ENCODE measurements at places on chromosomes 6 and 20.

DNA sequence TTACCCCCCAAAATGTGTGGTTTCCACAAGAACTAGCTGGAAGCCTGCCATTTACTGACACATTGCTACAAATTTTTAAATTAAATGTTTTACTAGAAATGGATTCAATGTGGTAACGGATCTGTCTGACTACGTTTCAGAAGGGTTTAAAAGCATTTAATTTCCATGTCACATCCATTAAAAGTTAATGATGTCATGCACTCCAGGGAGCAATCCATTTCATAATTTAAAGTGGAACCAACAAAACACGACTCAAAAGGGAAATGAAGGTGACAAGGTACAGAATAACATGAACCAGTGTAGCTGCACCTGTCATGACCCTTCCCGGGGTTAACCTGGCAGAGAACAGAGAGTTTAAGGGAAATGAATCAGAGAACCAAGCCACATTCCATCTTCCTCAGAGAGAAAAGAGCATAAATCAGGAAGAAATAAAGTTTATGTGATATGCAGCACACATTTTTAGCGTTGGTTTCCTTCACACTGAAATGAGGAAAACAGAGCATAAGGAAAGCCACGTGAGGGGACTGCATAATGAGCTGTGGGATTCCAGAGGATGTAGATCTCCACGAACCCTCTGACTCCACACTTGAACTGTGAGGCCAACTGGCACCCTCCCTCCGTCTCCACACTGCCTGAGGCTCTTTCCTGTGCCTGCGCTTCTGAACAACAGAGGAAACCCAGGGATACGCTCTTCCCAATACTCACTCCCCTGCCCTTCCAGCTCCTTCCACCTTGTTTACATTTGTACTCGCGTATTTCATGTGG, 170.3 kb upstream of the AHI1 start:
- H3K4me1 ChIP-seq, result no peaks in the 10 kb centered on the region
- H3K4me3 ChIP-seq, result no peak overlapping the region
- no peak for DNase-seq
- no peaks in the 10 kb centered on the region for H3K27me3 ChIP-seq
- no peak overlapping the region for H3K27ac ChIP-seq

DNA sequence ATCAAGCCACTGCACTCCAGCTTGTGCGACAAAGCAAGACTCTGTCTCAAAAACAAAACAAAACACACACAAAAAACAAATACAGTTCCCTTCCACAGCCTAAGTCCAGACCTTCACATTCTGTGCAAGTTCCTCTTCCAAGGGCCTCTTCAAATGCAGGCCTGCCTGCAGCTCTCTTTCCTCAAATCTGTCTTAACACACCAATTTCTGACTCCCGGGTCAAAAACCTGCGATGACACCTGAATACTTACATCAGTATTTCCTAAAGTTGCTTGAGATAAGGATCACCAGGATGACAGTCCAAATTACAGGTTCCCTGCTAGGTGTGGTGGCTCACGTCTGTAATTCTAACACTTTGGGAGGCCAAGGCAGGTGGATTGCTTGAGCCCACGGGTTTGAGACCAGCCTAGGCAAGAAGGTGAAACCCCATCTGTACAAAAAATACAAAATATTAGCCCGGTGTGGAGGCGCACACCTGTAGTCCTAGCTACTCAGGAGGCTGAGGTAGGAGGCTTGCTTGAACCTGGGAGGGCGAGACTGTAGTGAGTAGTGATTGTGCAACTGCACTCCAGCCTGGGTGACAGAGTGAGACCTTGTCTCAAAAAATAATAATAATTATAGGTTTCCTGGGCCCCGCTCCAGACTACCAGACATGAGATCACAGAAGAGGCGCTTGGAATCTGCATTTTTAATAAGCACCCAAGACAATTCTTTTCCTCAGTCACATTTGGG, 8.8 kb upstream of the PARD6B start:
- peaks cover 12% of the 10 kb centered on the region for H3K4me1 ChIP-seq
- no peak overlapping the region for H3K27ac ChIP-seq
- no peak overlapping the region for H3K4me3 ChIP-seq
- no peaks in the 10 kb centered on the region for H3K27me3 ChIP-seq
- DNase-seq, result no peak

GRCh38 chr20:44442298-44443070, 33.2 kb upstream of the TTPAL start:
- no peak for DNase-seq
- no peak overlapping the region for H3K27ac ChIP-seq
- H3K36me3 ChIP-seq, result no peaks in the 10 kb centered on the region
- H3K4me3 ChIP-seq, result no peak overlapping the region
- no peaks in the 10 kb centered on the region for H3K4me1 ChIP-seq
- H3K27me3 ChIP-seq, result no peaks in the 10 kb centered on the region

- no peak overlapping the region for H3K4me3 ChIP-seq
- no peaks in the 10 kb centered on the region for H3K36me3 ChIP-seq
- no peaks in the 10 kb centered on the region for H3K4me1 ChIP-seq
- H3K27ac ChIP-seq, result no peak overlapping the region
These were observed 360.1 kb downstream of the SAMD5 start for GRCh38 chr6:147868427-147869190.

- no peaks in the 10 kb centered on the region for H3K27me3 ChIP-seq
- no peaks in the 10 kb centered on the region for H3K36me3 ChIP-seq
- no peak overlapping the region for H3K4me3 ChIP-seq
- H3K27ac ChIP-seq, result no peak overlapping the region
- H3K4me1 ChIP-seq, result no peaks in the 10 kb centered on the region
- DNase-seq, result no peak
These were observed 102.8 kb downstream of the DACT2 start for GRCh38 chr6:168216751-168217191.

GRCh38 chr6:81875782-81876293, 123.4 kb upstream of the TENT5A start:
- H3K27me3 ChIP-seq, result no peaks in the 10 kb centered on the region
- no peak overlapping the region for H3K4me3 ChIP-seq
- no peak overlapping the region for H3K27ac ChIP-seq

DNA sequence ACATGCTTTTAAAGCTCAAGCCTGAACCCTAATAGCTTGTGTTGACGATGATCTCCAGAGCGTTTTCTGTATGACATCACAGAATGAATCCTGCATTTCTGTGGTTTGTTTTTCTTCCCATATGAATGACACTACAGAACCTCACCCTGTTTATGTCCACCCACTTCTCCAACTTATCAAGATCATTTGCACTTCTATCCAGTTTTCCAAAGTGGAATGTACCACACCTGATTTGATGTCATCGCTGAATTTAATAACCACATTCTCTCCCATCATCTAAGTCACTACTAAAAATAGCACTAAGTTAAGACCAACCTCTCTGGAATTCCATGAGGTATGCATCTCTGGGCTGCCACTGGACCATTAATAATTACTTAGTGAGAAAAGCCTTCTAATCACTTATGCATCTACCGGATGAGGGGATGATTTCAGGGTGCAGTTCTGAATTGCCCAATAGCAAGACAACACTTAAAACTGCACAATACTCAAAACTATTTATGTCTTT, 33.3 kb upstream of the CITED2 start:
- H3K36me3 ChIP-seq, result no peaks in the 10 kb centered on the region
- no peaks in the 10 kb centered on the region for H3K4me1 ChIP-seq
- no peak for DNase-seq
- H3K27me3 ChIP-seq, result no peaks in the 10 kb centered on the region
- no peak overlapping the region for H3K4me3 ChIP-seq

DNA sequence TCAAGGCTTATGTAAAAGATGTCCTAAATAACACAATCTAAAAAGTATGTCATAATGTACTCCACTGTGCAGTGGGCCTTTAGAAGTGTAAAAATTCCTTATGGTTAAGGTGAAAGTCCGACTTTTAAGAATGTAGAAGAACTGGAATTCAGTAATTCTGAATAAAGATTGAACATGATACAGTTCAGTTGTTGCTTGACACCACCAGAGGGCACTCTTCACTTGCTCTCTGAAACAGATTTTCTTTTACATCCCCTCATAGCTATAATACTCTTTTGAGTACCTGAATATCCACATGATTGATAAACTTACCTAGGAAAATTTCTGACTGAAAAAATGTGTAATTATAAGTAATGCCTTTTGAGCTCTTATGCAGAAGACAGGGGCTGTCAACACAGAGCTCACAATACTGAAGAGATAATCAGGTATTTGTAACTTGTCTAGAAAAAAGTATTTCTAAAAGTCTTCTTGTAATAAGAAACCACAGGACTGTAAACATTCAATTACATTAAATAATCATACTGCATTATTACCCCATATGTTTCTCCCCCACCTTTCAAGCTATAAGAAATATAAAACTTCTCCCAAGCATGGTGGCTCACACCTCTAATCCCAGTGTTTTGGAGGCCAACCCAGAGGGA, 92.1 kb downstream of the POPDC3 start:
- no peak overlapping the region for H3K4me3 ChIP-seq
- no peaks in the 10 kb centered on the region for H3K4me1 ChIP-seq
- no peaks in the 10 kb centered on the region for H3K27me3 ChIP-seq
- H3K27ac ChIP-seq, result no peak overlapping the region
- no peak for DNase-seq

- H3K27ac ChIP-seq, result no peak overlapping the region
- H3K4me1 ChIP-seq, result peaks cover 10% of the 10 kb centered on the region
- no peak overlapping the region for H3K4me3 ChIP-seq
- DNase-seq, result no peak
- no peaks in the 10 kb centered on the region for H3K36me3 ChIP-seq
- no peaks in the 10 kb centered on the region for H3K27me3 ChIP-seq
These were observed 2.8 kb downstream of the AHCY start for GRCh38 chr20:34300256-34300806.
